T follicular helper cell (primary cell): ENCODE measurements at places on chromosomes 11 and 22.

DNA sequence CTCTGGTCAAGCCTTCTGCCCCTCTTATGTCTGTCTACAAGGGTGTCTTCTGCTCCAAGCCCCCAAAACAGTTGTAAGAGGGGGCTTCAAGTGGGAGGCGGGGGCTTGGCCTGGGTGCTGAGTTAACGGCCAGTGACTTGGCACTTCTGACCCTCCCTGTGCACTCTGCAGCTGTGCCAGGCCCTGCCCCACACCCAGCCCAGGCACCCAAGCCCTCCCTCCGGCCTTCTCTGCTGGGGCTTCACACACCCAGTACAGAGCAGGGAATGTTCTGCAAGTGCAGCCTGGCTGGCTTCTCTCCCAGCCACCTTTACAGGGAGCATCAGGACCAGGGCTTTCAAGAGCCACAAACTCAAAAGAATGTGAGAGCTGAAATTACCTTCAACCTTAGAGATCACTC is 3.8 kb downstream of the TMEM121B start:
- DNase-seq: no peak

DNA sequence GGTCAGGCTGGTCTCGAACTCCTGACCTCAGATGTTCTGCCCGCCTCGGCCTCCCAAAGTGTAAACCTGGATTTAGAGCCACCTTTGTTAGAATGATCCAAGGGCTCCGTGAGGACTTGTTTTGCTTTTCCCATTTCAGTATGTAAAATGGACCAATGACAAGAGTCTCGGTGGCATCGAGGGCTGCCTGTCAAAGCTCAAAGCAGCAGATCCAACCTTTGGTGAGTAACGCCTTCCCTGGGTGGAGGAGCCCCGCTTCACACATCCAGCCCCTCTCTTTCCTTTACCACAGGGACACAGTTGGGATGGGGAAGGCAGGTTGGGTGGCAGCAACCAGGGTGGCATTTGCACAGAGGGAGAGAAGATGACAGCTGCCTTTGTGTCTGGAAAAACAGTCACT is 4.4 kb downstream of the TTC38 start:
- DNase-seq: no peak

GRCh38 chr11:123742031-123742723 is 717 bp upstream of the ZNF202 start:
- DNase-seq: no peak

DNA sequence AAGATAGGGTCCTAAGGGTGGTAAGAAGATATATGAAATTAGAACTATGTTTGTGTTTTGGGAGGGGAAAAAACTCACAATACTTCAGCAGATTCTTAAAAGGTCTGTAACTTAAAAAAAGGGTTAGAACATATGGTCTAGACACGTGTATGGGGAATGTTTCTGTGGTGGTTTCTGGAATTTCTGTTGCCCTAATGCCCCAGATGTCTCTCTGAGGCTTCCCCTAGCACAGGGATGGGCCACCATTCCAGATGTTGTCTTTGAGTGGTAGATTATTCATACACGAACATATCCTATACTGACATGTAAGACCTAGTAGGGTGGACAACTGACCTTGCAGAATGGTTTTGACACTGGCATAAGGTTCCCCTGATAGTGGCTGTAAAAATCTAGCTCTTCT is 26.2 kb downstream of the EHF start:
- no peak for DNase-seq

GRCh38 chr11:76094740-76095139 is 111.6 kb downstream of the WNT11 start:
- no peak for DNase-seq

DNA sequence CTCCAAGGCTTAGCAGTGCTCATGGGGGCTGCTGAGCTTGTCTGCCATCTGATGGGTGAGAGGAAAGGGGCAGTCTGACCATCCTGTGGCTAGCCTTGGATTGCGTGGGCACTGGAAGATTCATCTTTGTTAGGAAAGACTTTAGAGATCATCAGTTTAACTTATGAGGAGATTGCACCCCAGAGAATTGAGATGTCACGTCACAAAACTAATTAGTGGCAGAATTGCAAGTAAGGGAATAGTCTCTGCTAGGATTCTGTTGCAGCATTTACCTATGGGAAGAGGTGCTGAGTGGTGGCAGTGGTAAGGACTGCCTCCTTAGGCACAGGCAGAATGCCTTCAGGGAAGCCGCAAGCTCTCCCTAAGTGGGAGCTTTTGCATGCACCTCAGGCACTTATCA is 42.8 kb upstream of the HSPA8 start:
- DNase-seq: no peak

- DNase-seq: no peak
Measured at GRCh38 chr11:47571895-47572294, 6.5 kb downstream of the PTPMT1 start.

GRCh38 chr22:38201371-38201710 is 453 bp upstream of the MAFF start:
- DNase-seq: no peak

GRCh38 chr11:103662880-103663279 is 373.6 kb upstream of the DDI1 start:
- no peak for DNase-seq

GRCh38 chr11:77170107-77170506 is 42.1 kb downstream of the MYO7A start:
- DNase-seq: no peak

- DNase-seq: peak; percentile 80
Measured at GRCh38 chr11:64230171-64230984, at the start of gene DNAJC4. Gene DNAJC4, plus strand, starts transcription at chr11:64230548. Its CDS starts 307 bp downstream, at chr11:64230855.

GRCh38 chr11:57903011-57903410 is 120.7 kb upstream of the OR9Q1 start:
- DNase-seq: no peak

DNA sequence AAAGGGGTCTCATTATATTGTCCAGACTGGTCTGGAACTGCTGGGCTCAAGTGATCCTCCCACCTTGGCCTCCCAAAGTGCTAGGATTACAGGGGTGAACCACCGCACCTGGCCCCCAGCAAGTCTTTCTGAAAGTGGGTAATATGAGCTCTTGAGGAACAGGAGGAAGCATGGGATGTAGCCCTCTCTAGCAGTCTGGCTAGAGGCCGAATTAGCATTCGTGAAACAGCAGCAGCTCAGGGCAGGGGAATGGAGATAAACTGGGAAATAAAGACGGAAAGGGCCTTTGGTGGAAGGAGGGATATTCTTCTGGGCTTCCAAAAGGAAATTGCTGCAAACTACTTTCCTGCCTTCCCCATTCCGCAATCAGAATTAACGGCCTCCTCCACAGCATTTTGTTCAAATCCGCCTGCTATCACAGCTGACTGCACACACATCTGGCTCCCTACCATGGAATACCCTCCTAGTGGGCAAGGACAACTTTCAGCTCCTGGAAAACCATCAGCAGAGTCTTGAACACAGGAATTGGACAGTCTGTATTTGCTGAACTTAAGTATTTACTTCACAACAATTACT is 44.3 kb downstream of the MICAL3 start:
- DNase-seq: no peak

DNA sequence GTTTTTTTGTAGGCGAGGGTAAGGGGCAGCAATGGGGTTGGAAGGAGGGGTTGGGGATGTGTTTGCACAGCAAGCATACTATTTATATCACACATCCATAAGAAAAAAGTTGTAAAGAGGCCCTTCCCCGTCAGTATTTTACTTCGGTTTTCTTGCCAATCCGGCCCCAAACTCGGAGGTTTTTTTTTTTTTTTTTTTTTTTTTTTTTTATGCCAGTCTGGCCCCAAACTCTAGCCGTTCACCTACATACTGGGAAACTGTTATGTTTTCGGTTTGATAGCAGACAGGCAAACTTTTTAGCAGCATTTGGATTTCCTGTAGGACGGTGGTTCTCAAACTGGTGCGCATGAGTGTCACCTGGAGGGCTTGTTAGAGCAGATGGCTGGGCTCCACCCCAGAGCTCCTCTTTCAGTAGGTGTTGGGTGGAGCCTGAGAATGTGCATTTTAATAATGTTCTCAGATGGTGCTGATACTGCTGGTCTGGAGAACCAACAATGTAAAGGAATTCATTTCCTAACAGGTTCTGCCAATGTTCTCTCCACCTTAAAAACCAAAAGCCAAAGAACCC is 76.5 kb upstream of the ZBED5 start:
- DNase-seq: no peak

DNA sequence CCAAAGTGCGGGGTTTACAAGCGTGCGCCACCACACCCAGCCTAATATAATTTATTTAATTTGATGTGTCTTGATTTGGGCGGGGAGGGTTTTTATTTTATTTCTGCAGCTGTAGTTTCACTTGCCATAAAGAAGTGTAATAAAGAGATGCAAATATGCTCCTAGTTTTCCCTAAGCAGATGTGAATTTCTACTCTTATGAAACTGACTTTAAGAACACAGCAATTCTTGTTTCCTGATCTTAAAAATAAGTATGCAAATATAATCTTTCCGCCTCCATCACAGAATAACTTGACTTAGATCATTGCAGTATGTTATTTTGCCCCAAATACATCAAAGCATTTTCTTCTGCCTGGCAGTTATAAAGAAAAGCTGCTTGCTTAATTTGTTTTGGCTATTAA is 4.4 kb downstream of the SPCS2 start:
- no peak for DNase-seq

GRCh38 chr22:36865346-36865745 is 4.5 kb downstream of the NCF4 start:
- no peak for DNase-seq

DNA sequence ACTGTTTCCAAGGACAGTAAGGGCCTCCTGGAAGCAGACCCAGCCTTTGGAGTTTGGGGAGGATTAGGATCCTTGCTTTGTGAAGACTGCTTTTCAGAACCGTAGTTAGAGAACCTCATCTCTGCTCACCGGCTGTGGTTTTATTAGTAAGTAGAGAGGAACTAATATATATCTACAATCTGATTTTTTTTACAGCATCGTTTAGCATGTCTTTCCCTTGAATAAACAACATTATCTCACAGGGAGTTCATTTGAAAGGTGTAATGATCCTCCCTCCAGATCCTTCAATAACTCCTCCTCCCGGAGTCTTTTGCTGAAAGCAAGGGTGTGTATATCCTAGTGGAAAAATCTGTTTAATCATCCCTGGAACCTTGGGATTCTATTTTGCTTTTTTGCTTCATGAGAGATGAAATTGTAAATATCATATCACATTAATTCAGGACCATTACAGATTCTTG is 132.7 kb downstream of the DBX1 start:
- DNase-seq: no peak

- DNase-seq: no peak
Measured at GRCh38 chr11:130074736-130075135, 5.0 kb downstream of the APLP2 start.

DNA sequence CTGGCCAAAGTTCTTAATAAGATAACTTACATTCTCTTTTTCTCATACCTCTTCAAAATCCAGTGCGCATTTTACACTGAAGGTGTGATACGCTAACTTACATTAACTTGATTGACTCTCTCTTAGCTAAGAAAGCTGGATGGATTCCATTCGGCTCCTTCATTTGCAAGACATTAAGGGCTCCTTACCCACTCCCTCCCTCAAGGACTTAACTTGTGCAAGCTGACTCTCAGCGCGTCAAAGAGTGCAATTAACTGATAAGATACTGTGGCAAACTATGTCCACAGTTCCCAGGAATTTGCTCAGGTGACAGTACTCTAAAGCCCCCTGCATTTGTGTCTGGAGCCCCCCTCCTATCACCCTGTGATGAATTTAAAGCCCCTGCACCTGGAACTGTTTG is 6.4 kb upstream of the RFPL1 start:
- DNase-seq: no peak

DNA sequence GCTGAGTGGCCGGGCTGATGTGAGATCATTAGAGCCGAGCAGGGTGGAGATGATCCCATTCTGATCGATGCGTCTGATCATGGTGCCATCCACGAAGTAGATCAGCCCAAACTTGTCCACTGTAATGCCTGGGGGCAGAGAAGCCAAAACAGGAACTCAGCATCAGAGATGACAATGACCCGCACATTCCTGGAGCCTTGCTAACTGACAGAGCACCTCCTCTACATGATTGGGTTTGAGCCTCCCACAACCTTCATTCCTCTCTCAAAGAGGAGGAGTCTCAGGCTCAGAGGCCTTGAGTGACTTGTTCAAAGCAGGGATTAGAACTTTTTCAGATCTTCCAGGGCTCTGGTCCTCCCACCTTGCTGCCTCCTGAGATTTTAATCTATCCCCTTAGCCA is 133.7 kb upstream of the NARS2 start:
- no peak for DNase-seq

GRCh38 chr11:12149672-12150225 is 39.4 kb downstream of the MICAL2 start:
- DNase-seq: no peak

- no peak for DNase-seq
Measured at GRCh38 chr22:20644071-20644642, 129.8 kb upstream of the SERPIND1 start.

- DNase-seq: no peak
Measured at GRCh38 chr22:46075764-46076531, 74.4 kb upstream of the PPARA start.

- DNase-seq: no peak
Measured at GRCh38 chr11:119999220-119999619, 138.7 kb downstream of the TRIM29 start.

- no peak for DNase-seq
Measured at GRCh38 chr11:126337126-126337473, 18.4 kb upstream of the ST3GAL4 start.
